ENCODE measurements at places on chromosomes 1 and 21.
A peak's percentile ranks its signal among the peaks of the same experiment; 100 is the strongest.

- DNase-seq = no peak
These were observed 3.7 kb upstream of the ZNF326 start for GRCh38 chr1:89990976-89991831.

DNA sequence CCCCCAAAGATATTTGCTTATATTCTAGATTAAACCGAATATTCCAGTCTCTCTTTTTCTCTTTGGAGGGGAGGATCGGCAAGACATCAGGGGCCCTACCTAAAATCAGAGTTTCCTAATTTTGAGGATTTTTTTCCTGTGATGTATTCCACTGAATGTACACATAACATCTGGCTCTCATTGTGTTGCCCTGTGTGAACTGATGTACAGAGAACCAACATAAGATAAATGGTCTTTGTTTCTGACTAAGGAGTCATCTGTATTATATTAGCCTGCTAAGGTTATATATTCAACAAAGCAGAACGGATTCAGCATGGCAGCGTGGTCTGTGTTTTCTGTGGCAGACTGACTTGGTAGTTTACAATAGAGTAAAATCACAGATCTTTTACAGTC, 114.8 kb upstream of the NCAM2 start:
- no peak for DNase-seq

- no peak for DNase-seq
These were observed 296.2 kb downstream of the NEGR1 start for GRCh38 chr1:71986160-71986559.

DNA sequence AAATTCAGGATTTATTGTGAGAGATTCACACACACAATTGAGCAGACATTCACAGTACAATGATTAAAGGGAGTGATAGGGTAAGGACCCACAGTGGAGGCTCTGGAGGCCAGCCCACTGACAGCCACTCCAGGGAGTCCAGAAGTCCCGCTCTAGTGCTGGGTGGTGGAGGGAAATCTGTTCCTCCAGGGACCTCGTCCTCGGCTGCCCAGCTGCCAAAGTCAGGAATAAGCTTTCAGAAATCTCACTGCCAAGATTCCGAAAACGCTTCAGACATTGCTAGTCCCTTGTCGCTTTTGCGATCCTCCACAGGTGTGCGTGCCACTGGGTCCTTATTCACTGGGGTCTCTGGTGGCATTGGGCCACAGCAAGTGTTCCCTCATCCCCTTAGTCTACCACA, 2.3 kb downstream of the MX1 start:
- DNase-seq = no peak

GRCh38 chr1:33390542-33390941, 40.4 kb downstream of the PHC2 start:
- no peak for DNase-seq

- DNase-seq = no peak
These were observed 650.0 kb upstream of the RGS18 start for GRCh38 chr1:191508239-191508638.

GRCh38 chr1:10897321-10897980, 101.0 kb upstream of the CASZ1 start:
- DNase-seq = no peak

- DNase-seq = no peak
These were observed 3.5 kb downstream of the SAMSN1 start for GRCh38 chr21:14542638-14543037.

DNA sequence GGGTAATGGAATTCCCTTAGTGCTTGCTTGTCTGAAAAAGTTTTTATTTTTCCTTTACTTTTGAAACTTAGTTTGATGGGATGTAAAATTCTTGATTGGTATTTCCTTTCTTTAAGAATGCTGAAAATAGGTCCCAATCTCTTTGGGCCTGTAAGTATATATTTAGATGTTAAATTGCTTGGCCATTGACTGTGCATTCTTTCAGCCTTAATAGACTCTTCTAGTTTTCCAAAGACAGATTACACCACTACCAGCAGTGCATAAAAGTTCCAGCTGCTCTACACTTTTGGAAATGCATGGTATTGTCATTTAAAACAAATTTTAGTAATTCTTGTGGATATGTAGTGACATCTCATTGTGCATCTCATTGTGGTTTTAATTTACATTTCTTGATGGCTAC, 464.8 kb upstream of the USP24 start:
- no peak for DNase-seq

GRCh38 chr1:235067396-235068157, 61.1 kb downstream of the TOMM20 start:
- no peak for DNase-seq

GRCh38 chr1:88612292-88612691, 71.8 kb upstream of the PKN2 start:
- DNase-seq = no peak

- DNase-seq = no peak
These were observed 12.0 kb upstream of the TARBP1 start for GRCh38 chr1:234490793-234491479.

DNA sequence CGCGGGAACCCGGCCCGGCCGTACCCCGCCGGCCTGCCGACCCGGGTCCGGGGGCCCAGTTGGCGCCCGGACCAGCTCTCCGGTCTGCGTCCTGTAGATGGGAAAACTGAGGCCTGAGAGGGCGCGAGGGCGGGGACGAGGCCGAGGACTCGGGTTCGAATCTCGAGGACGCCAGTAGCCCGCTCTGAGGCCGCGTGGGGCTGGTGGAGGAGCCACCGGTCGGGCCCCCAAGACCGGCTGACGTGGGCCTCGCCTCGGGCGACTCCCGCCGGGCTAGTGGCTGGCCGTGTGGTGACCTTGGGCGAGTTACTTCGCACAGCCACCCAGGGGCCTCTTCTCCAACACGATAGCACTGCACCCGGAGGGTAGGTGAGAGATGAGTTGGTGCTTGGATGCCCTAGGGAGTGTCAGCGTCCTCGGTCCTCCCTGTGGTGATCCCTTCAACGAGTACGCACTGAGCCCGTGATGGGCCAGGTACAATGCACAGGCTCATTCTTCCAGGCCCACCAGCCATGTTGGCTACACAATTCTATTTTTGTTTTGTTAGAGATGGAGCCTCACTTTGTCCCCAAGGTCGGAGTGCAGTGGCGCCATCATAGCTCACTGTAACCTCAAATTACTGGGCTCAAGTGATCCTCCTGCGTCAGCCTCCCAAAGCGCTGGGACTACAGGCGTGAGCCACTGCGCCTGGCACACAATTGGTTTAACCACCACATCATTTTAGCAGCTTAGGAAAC, 404 bp upstream of the SCMH1 start:
- peak; percentile 1 for DNase-seq

- DNase-seq = no peak
These were observed at the start of gene NPR1 for GRCh38 chr1:153678519-153679336. Gene NPR1, plus strand, starts transcription at chr1:153678688. Its CDS starts 421 bp downstream, at chr1:153679109.

DNA sequence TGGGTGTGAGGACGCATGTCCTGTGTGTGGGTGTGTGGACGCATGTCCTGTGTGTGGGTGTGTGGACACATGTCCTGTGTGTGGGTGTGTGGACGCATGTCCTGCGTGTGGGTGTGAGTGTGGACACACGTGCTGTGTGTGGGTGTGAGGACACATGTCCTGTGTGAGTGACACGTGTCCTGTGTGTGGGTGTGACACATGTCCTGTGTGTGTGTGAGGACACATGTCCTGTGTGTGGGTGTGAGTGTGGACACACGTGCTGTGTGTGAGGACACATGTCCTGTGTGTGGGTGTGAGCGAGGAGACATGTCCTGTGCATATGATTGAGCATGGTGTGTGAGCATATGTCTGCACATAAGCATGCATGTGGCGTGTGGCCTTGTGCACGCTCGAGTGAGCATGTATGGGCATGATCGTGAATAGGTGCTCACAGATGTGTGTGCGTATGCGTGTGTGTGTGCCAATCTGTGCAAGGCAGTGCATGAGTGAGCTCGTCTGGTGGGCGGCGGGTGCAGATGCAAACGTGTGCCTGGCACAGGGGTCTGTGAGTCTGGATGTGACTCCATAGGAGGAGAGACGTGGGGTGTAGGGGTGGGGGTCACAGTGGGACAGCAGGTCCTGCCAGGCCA, 25.3 kb downstream of the MEGF6 start:
- no peak for DNase-seq

DNA sequence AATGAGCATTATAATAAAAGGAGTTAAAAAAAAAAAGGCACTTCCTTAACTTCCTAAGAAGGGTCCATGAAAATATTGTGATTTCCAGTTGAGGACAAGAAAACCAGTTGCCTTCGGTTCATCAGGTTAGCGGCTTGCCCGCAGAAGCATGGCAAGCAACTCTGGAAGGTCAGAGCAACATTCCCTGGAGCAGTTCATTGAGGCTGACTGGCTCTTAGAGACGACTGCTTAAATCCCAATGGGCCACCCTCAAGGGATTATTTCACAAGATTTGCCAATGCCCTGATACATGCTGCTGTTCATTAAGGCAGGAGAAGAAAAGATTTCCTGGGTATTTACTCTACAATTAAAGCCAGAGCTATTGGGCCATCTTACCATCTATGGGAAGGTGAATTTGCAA, 29.0 kb upstream of the CASQ2 start:
- DNase-seq = no peak
